ENCODE measurements at places on chromosomes 6 and 20. TPM values are rescaled to one million over a fixed set of nuclear protein-coding genes. Genes with fewer than 3 reads are reported as not detected.

DNA sequence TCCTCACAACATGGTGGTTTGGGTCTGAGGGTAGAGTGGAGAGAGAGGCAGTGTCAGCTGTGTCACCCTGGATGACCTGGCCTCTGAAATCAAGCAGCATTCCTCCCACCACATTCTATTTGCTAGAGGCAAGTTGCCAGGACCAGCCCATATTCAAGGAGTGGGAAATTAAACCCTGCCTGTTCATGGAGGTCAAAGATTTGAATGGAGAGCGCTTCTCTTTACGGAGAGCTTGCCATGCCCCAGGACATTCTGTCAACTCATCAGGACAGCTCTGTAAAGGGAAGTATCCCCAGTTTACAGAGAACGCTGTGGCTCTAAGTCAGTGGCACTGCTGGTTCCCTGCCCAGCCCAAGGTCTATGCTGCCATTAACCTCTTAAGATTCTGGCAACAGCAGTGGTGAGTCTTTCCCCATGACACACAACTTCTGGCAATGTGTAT, 90.0 kb upstream of the INSM1 start:
- DNase-seq = no peak

DNA sequence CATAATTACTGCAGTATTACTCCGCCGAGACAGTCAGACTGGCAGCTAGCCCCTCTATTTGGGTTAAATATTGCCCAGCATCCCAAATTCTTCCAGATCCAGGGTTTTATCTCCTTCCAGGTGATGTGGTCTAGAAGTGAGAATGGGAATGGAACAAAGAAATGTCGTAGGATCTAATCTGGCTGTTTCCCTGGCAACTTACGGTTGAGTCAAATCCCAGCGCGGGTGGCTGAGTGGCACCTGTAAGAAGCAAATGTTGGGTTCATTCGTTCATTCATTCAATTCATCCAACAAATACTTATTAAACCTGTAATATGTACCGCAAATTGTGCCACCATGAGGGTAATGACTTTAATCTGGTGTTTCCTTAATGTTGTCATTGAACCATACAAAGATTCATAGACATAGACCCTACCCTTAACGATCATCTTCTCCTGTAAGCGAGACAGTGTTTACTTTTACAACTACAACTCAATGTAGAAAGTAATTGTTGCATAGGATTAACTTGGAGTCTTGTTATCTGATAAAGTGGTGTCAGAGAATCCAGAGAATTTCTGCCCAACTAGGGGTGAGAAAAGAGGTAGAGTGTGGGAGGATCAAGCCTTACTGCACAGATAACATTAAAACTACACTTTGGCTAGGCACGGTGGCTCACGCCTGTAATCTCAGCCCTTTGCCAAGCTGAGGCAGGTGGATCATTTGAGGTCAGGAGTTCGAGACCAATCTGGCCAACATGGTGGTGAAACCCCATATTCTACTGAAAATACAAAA, 91.3 kb upstream of the ADGRF1 start:
- no peak for DNase-seq

- DNase-seq = no peak
Measured at GRCh38 chr20:36454698-36455427, 86.5 kb upstream of the MYL9 start.

- no peak for DNase-seq
Measured at GRCh38 chr20:24634855-24635254, 165.4 kb downstream of the SYNDIG1 start.

- no peak for DNase-seq
Measured at GRCh38 chr6:154498340-154498934, 12.0 kb downstream of the CNKSR3 start.

DNA sequence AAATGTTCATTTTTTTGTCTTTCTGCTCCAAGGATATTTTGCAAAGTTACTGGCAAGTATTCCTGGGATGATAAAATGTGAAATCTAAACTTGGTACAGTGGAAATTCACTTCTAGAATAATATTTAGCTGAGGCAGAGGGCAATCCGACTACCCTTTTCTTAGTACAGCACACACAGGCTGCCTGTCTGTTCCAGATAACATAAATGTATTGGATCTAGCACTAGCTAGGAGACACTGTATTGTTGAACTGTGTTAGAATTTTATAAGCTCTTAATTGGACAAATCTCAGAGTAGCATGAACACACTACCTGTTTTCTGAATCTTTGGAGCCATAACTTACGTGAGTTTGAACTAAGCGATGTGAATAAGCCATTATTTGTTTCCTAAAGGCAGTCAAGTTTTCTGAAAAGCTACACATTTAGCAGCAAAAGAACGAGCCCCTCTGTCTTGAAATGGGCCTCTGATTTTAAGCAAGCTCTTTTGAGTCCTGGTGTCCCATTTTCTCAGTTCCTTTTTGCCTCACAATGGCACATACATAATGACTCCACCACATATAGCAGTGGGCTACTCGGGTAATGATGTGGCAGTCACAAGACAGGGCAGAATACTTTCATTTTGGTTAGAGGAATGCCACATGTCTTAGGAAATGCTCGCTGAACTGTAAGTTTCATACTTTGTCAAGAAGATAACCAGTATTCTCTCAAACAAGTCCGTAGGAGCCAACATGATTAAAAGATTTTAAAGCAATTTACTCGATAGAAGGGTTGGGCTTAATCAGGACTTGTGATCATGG, 116.5 kb upstream of the ESR1 start:
- DNase-seq = no peak

- DNase-seq = peak; percentile 37
Measured at GRCh38 chr6:109073344-109074132, 21.1 kb downstream of the SESN1 start.

DNA sequence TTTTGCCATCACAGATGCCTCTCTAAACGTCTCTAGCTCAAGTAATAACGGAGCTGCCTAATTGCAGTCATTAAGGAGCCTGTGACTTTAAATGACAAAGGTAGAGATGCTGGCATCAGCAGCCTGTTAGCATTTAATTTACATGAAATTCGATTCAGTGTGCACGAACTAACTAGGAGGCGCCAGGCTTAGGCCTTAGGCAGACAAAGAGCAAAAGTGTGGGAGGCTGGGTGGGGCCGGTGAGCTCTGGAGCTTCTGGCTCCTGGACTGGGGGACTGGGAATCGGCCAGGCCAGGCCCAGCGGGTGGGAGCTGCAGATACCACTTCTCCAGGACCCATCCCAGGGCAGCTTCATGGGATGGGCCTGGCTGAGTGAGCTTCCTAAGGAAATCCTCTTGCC, 170.0 kb upstream of the AGPAT4 start:
- DNase-seq = no peak

DNA sequence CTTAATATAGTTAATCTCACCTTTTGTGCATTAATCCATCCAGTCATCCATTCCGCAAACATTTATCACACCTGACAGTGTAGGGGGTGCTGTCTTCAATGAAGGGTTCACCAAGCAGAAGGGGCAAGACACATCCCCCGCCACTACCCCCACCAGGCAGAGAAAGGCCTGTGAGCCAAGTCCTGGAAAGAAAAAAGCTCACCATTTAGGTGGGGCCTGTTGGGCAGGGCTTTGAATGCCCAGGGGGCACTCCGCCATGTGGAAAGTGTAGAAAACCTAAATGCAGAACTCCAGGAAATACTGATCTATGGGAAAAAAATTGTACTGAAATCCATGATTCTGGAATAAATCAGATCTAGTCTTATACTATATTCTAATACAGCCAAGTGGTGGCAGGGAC, 4.8 kb upstream of the STX16 start:
- DNase-seq = no peak

- no peak for DNase-seq
Measured at GRCh38 chr6:40720375-40720748, 133.2 kb upstream of the LRFN2 start.

GRCh38 chr6:16409531-16410441, 171.4 kb downstream of the GMPR start:
- peak; percentile 38 for DNase-seq

DNA sequence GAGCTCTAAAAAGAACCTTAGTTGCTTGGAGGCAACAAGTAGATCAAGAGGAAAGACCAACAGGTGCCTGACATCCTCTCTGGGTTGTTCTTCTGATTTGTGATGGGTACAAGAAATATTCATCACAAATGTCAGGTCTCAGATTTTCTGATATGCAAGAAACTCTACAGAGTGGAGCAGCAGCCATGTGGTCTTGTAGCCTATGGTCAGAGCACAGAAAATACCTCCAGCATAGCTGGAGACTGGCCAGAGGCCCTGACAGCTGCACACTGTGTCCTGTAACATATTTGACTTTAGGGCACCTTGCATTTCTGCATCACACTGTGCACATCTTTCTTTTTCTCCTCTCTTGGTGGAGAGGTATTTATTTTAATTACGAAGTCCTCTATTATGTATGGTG, 116.3 kb downstream of the GMPR start:
- no peak for DNase-seq

- DNase-seq = no peak
Measured at GRCh38 chr6:4017834-4018170, 61.1 kb downstream of the FAM217A start.

ADTRP gene
- total RNA-seq = 14.3 TPM

EEF1A1 gene
- 16,465 TPM for total RNA-seq

CFB gene
- 1.5 TPM for total RNA-seq
